ENCODE measurements at places on chromosomes 3 and 15.

- DNase-seq, result no peak
These were observed 3.3 kb upstream of the TM6SF1 start for GRCh38 chr15:83104141-83104540.

DNA sequence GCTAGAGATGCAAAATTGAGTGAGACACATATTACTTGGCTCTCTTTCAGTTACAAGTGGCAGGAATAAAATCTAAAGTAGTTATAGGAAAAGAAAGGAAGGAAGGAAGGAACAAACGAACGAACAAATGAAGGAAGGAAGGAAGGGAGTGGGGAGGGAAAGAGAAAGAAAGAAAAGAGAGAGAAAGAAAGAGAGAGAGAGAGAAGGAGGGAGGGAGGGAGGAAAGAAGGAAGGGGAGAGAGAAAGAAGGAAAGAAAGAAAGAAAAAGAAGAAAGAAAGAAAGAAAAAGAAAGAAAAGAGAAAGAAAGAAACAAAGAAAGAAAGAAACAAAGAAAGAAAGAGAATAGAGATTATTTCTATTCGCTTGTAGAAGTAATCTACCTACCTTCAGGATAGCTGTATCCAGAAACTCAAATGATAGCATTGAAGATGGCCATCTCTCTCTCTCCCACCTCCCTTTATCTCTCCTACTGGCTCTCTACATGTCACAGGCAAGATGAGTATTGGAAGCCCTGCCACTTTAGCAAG lies 229.7 kb upstream of the TLE3 start:
- no peak for DNase-seq

- DNase-seq, result no peak
These were observed 130.2 kb upstream of the TOPAZ1 start for GRCh38 chr3:44111482-44111881.

DNA sequence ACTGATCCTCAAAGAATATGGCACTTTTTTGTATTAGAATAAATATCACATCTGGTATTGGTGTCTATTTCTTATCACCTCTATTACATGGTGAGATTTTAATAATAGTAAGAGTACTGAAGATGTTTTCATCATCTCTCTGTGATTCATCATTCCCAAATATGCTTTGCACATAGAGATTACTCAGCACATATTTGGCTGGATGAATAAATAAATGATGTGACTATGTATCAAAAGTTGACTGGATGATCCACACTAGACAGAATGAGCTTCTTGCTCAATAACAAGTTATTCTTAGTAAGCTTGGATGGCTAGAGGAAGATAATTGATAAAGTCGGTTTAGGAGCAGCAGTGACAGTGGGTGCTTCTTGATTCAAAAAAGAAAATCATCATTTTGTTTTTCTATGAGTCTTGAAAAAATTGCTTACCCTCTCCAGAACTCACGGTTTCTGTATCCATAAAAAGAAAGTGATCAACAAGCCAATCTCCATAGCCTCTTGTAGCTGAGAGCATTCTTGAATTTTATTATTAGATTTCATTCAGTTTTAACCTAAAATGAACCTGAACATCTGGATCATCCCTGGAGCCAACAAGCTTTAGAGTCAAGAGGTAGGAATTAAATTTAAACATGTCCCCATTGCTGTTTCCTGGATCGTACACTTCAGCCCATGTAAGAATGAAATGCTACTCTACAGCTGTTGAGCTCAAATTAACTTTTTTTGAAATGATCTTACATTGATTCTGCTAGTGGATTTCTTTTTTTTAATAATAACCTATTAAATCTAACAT lies 104.8 kb upstream of the OSTN start:
- no peak for DNase-seq

DNA sequence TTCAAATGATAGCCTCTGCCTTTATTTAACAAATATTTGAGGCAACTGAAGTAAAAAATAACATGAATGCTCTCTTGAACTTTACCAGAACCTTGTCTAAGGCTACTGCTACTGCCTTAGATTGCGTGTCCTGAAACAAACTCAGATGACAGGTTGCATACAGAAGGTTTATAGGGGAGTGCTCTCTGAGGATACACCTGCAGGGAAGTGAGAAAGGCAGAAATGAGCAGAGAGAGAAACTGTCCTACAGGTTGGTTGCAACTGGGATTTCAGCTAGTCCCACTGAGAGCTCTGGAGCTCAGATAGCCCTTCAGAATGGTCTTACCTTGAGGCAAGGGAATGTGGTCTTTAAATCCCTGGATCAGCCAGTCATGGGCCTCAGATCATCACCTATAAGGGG lies 165.5 kb downstream of the IL5RA start:
- DNase-seq, result no peak

- no peak for DNase-seq
These were observed 32.1 kb downstream of the SCAP start for GRCh38 chr3:47443611-47443995.

DNA sequence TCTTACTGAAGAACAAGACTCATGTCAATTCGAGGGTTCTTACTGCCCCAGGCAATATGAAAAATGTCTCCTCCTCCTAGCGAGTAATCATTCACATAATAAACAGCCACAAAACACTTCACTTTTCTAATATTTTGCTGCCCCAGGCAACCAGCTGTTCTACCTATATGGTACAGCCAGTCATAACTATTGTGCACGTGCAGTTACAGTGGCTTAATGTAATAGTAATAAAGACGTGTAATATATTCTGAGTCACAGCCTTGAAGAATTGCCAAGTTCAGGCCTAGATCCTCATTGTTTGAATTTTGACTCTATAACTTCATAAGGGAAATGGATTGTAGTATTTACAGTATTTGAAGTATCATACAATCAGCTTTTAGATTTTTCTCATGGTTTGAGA lies 1250.0 kb upstream of the GBE1 start:
- DNase-seq, result no peak

DNA sequence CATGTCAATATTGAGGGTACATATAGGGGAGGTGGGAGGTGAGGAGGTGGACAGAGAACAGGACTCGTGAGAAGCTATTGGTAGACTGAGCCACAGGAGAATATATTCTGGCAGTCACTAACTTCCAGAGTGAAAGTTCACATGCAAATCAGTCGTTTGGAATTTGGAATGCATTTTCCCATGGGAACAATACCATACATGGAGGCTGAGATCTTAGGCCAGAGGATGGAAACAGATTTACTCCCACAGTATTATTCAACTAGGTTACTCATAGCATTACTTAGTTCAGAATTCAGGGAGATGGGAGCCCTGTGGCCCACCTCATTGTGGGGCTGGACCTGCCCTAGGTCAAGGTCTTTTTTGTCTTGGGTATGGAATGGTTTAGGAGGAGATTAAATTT lies 36.4 kb upstream of the ABHD2 start:
- DNase-seq, result no peak

GRCh38 chr3:88986834-88987233 lies 120.6 kb upstream of the EPHA3 start:
- no peak for DNase-seq

DNA sequence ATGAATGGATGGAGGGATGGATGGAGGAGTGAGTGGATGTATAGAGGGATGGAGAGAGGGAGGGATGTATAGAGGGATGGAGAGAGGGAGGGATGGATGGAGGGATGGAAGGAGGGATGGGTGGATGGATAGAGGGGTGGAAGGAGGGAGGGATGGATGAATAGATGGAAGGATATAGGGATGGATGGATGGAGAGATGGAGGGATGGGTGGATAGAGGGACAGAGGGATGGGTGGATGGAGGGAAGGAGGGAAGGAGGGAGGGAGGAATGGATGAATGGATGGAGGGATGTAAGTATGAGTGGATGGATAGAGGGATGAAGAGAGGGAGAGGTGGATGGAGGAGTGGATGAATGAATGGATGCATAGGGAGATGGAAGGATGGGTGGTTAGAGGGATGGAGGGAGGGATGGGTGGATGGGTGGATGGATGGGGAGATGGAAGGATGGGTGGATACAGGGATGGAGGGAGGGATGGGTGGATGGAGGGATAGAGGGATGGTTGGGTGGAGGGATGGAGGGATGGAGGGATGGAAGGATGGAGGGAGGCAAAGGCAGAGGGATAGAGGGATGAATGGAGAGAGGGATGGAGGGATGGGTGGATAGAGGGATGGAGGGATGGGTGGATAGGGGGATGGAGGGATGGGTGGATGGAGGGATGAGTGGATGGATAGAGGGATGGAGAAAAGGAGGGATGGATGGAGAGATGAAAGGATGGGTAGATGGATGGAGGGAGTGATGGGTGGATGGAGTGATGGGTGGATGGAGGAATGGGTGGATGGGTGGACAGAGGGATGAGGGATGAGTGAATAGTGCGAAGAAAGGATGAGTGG lies 313.8 kb downstream of the UACA start:
- DNase-seq, result no peak

DNA sequence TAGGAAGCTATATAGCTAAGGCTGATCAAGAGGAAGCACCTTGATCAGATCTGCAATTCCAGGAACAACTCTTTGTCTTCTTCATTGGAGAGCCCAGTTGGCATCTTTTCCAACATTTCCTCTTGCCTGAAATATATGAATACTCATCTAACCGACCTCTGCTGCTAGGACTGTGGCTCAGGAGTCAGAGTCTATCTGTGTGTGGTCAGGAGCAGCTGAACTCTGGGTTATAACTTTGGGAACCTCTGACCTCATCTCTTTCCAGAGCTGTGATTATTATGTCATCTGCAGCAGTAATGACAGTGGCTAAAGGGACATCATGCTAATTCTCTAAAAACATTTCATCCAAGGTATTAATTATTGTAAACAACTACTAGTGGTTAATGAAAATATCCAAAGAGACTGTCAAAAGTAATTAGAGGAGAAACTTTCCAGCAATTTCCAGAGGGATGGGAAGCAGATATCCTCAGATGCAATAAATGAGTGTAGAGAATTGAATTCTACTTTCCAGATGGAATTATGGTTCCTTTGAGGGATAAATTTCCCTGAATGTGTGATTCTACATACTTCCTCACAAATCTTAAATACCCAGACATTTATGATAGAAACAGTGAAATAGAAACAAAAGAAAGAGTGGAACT lies 11.5 kb upstream of the SPINK8 start:
- no peak for DNase-seq

GRCh38 chr3:170356596-170357175 lies 829 bp upstream of the SKIL start:
- no peak for DNase-seq

- DNase-seq, result no peak
These were observed 32.2 kb downstream of the RGMA start for GRCh38 chr15:93056836-93057235.

DNA sequence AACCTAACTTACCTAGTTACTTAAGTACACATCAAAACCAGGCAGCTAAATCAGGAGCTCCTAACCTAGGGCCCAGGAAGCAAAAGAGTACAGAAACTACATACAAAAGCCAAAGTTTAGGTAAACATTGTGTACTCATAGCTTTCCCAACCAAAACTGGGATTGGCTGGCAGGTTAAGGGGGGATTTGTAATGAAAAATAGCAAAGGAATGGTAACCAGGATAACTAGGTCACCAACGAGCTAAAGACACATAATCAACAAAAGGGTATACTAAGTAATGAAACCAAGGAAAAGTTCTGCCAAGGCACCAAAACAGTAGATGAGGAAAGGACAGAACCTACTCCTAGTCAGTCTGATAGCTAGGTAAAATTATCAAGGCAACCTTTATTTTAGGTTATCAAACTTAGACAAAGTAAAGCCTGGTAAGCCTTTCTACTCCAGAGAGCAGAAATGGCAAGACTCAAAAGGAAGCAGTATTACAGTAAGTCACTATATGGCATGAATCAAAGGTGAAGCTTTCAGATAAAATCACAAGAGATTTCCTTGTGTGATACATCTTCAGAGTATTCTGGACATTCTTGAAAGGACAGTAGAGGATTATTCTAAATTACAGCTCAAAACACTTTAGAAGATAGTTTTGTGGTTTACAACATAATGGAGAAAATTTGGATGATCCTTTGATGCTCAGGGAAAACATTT lies 10.2 kb downstream of the TRA2B start:
- no peak for DNase-seq

- no peak for DNase-seq
These were observed 50.5 kb upstream of the ARHGEF3 start for GRCh38 chr3:56851966-56852884.

- DNase-seq, result no peak
These were observed 3.7 kb upstream of the ANKUB1 start for GRCh38 chr3:149796026-149796425.

- no peak for DNase-seq
These were observed 61.6 kb downstream of the TMEM39A start for GRCh38 chr3:119401503-119402440.

DNA sequence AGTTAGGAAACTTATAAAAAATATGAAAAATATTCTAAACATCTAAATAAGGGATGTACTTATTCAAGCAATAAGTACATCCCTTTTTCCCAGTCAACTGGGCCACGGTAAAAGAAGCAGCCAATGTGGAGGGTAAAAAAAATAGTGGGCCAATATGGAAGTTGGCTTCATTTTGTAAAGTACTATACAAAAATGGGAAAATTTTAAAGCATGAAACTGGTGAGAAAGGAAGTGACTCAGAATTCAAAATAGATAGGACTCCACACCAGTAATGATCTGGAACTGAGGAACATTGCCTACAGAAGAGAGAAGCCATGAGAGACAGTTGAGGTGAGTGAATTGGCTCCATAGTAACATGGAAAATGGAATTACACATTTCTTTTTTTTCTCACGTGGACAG lies 108.9 kb downstream of the FNDC3B start:
- DNase-seq, result no peak

DNA sequence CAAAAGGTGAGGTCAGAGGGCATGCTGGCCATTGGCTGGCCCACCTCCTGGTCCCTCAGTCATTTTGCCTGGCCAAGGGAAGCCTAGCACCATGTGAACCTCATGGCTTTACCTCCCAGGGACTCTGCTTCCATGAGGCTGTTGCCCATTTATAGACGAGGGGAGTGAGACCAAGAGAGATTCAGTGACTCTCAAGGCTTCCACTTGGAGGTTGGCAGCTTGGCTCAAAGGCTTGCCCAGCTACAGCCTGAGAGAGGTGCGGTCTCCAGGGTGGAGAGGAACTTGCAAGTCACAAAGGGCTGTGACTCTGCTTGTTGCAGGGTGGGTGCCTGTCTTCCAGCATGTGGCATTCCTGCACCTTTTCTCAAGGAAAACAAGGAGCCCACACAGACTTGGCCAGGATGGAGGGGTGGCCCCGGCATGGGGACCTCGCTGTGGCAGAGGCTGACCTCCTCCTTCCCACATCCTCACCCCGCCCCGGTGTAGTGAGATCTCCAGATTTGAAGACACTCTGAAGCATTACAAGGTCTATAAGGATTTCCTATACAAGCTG lies 24.5 kb downstream of the CFAP100 start:
- no peak for DNase-seq

GRCh38 chr3:126154391-126155279 lies 25.8 kb downstream of the ALDH1L1 start:
- DNase-seq, result no peak

DNA sequence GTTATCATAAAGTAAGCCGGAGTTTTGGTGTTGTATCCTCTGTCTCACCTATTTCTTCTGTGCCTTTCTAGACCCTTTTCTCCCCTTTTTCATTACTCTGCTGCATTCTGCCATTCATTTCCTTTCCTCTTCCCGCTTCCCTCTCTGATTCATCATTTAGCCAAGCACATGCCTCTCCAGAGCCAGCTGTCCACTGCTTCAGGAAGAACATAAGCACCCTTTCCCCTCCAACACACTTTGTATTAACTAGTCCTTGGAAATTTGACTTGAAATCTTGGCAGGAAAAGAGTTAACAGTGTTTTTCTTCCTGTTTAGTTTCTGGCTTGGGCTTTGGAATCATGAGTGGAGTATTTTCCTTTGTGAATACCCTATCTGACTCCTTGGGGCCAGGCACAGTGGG lies 9.7 kb downstream of the APH1B start:
- no peak for DNase-seq

Measured in D721Med (cell line).